Glomerular endothelial cell (primary cell): ENCODE measurements at places on chromosomes 6 and 20.

- no peak for DNase-seq
These were observed 243.2 kb downstream of the ANKRD60 start for GRCh38 chr20:57985278-57985677.

- DNase-seq, result no peak
These were observed 25.7 kb downstream of the RCAN2 start for GRCh38 chr6:46465294-46466165.

DNA sequence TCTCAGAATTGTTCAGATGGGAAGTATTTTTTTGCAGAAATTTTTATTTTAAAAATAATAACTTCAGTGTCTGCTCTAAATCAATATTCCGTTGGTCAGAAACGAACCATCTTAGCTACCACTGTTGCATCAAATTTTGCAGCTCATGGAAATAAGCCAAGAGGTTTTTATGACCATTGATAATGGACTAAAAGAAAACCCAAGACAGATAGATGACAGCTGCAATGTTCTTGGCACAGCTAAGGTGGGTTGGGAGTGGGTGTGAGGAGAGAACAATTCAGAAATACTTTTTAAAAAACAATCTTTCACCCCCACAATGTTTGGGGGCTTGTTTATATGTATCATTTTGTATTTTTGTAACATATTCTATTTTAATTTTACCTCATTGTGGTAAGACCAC lies 121.1 kb downstream of the PDE7B start:
- no peak for DNase-seq

DNA sequence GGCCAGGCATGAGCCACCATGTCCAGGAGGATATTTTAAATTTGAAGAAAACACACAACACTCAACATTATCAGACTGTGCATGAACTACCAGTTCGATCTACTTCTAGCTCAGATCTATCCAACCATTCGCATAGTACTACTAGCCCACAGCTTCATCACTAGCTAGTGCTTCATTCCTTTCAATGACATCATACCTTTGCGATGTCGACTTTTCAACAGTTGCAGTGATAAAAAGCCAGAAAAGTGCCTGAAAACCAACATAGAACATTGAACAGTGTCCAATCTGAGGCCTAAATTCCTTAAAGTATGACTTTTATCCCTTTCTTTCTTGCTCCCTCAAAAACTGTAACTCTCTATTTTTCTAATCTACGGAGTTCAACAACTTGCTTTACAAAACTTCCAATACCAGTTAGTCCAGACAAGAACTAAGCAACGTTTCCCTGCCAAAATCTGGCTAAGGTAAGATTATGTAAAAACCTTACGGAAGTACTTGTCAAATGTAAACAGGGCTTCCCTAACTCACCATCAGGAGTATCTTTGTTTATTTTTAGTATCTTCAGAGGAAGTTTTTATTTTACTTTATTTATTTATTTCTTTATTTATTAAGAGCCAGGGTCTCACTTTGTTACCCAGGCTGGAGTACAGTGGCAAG lies 434.0 kb upstream of the JARID2 start:
- DNase-seq, result no peak

- DNase-seq, result no peak
These were observed 7.2 kb downstream of the CCR6 start for GRCh38 chr6:167130008-167130677.

DNA sequence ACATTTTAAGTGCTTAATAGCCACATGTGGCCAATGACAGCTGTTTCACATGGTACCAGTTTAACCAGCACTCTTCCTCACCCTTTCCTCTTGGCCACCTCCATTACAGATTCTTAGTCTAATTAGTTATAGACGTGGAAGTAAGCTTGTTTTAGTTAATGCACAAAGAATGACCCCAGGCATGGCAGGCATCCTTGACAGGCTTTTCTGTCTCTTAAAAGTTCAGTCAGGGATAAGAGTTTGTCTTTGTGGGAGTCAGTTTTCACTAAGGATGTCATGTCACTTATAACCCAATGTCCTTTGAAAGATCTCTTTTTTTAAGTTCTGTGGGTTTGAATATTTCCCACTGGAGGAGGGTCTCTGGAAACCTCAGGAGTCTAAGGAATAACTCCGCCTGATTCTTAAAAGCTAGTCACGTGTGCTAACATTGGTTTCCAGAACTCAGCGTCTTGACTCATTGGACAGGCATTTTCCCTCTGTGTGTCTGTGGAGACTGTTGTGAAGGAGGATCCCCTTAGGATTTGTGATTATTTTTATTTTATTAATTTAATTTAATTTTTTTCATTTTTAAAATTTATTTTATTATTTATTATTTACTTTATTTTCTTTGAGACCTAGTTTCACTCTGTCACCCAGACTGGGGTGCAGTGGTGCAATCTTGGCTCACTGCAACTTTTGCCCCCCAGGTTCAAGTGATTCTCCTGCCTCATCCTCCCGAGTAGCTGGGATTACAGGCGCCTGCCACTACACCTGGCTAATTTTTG lies 171.4 kb downstream of the ZFAND3 start:
- DNase-seq, result no peak

- DNase-seq, result no peak
These were observed 2.5 kb downstream of the SRMS start for GRCh38 chr20:63544958-63545516.

GRCh38 chr20:63135411-63135810 lies 80.5 kb downstream of the YTHDF1 start:
- DNase-seq, result no peak

GRCh38 chr6:56096541-56096940 lies 150.8 kb downstream of the COL21A1 start:
- no peak for DNase-seq

- DNase-seq, result no peak
These were observed 36.4 kb upstream of the UTRN start for GRCh38 chr6:144248476-144249301.

- DNase-seq, result no peak
These were observed 7.9 kb downstream of the EXOC2 start for GRCh38 chr6:684831-685636.

GRCh38 chr6:49300911-49301310 lies 162.1 kb downstream of the MMUT start:
- DNase-seq, result no peak

DNA sequence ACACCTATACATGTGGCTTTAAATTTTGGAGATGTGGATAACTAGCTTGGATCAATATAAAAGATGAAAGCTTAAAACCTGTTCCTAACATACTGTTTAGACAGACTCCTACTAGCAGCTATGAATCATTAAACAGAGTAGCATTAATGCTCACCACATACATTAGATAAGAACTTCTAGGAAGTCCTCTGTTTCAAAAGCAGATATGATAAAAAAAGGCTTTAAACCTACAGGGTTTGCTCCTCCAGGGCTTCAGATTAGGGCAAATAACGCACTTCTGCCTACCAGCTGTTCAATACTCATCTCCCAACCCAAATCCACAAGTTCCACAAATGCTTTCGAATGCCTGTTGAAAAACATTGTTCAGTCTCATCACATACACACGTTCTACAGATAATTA lies 1.5 kb downstream of the REPS1 start:
- DNase-seq, result no peak

DNA sequence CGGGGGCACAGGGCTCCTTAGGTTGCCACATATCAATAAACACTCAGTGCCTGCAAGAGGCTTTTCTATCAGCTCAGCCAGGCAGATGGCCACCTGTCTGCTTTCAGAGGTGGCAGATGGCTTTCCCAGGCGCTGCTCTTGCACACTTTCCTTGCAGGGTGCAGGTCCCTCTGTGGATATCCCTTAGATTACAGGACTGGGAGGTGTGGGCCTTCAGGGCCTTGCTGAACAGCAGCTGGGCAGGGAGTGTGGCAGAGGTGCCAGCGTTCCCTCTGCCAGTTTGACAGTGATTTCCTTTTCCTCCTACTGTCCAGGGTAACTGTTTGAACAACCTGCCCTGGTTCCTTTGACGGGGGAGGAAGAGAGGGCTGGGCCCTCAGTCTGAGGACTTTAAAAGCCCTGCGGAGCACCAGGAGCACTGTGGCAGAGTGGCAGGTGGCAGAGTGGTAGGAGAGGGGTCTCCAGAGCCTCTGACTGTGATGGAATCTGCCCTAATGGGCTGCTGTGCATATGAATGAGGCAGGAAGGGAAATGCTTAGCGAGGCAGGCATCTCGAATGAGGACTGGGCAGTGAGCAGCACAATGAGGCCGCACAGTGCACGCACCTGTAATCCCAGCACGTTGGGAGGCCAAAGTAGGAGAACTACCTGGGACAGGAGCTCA lies 34.2 kb downstream of the ABHD12 start:
- no peak for DNase-seq

GRCh38 chr6:43142101-43142500 lies 29.0 kb upstream of the SRF start:
- no peak for DNase-seq

- DNase-seq, result no peak
These were observed 211.8 kb downstream of the CDKAL1 start for GRCh38 chr6:20746024-20746423.

GRCh38 chr6:4441981-4442434 lies 306.6 kb upstream of the ECI2 start:
- DNase-seq, result no peak
